ENCODE measurements at places on chromosomes 6 and 20.

- DNase-seq = no peak
Observed at GRCh38 chr20:42179768-42180167, 561.6 kb upstream of the CHD6 start.

GRCh38 chr6:156776470-156776839, 723 bp upstream of the ARID1B start:
- no peak for DNase-seq

- no peak for DNase-seq
Observed at GRCh38 chr6:170221753-170222400, 69.0 kb downstream of the DLL1 start.

GRCh38 chr6:151241853-151242252, 2.1 kb downstream of the AKAP12 start:
- DNase-seq = no peak

- no peak for DNase-seq
Observed at GRCh38 chr20:40687384-40688128, 1.5 kb downstream of the MAFB start.

- DNase-seq = no peak
Observed at GRCh38 chr6:144179237-144179636, 28.9 kb downstream of the STX11 start.

GRCh38 chr6:53159558-53159957, 10.9 kb upstream of the GCM1 start:
- DNase-seq = no peak

DNA sequence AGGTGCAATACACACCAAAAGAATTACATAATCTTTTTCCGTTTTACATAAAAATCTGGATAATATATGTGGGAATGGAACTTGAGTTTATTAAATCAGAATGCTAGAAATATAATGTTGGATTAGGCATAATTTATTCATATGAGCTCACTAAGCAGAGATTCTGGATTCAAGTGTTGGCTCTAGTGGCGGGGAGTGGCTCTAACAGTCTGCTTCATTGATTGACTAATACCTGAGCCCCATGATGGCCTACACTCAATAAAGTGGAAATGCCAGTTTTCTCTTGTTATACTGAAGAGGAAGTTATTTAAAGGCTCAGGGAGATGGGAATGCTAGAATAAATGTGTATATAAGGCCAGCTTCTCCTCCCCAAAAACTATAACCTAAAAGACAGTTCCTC, 285.5 kb upstream of the MOCS1 start:
- DNase-seq = no peak

- DNase-seq = no peak
Observed at GRCh38 chr6:145080651-145081050, 654.7 kb downstream of the EPM2A start.

Measured in stimulated activated CD8-positive, alpha-beta memory T cell treated with anti-CD3 and anti-CD28 coated beads, Interleukin-2, amount 100 ng/mL, for 1 hour (primary cell).